ENCODE measurements at places on chromosomes 3 and 15.

DNA sequence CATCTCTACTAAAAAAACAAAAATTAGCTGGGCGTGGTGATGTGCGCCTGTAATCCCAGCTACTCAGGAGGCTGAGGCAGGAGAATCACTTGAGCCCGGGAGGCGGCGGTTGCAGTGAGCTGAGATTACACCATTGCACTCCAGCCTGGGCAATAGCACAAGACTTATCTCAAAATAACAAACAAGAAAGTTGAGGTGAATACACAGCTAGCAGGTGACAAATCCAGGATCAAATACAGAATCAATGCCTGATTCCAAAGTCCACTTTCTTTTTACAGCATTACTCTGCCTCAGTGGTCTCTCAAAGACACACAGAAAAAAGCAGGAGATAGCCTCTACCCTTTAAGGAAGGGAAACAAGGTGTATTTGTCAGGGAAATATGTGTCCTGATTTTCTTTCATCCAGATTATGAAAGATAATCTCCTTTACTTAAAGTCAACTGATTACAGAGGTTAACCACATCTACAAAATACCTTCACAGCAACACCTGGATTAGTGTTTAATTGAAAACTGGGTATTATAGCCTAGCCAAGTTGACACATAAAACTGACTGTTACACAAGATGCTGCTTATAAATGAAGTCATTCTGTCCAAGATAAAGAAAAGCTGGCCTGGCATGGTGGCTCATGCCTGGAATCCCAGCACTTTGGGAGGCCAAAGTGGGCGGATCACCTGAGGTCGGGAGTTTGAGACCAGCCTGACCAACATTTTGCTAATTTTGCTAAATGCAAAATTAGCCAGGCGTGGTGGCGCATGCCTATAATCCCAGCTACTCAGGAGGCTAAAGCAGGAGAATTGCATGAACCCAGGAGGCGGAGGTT, 4.0 kb upstream of the SLC25A38 start:
- no peak for DNase-seq

DNA sequence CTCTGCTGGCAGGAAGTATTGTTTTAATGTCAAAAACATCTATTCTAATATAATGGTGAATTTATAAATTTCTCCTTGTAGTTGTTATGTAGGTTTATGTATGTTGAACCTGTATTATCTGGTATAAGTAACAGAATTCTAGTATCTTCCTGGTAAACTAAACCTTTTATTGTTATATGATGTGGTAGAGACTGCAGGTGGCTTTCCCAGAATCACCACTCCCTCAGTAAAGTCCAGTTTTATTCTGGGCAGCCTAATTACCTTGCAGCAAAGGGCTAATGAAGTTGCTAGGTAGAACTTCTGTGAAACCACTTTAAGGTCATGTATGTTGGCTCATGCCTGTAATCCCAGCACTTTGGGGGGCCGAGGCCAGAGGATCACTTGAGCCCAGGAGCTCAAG, 15.6 kb downstream of the CSNK1G1 start:
- DNase-seq, result no peak

DNA sequence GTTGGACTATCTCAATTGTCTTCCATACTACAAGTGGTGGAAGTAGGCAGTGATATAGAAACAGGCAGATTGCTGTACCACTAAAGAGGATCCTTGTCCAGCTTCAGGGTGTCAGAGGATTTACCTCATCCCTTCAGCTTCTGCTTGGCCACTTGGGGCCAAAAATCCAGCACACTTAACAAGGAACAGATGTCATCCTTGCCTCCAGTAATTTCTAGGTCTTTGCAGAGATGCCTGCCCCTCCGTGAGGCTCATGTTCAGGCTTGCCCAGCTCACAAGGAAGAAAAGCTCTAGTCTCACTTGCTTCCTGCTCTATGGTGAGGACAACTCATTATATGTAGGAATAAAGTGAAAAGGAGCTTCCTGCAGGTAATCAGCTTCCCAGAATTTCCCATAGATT, 510.3 kb downstream of the EPHA3 start:
- DNase-seq, result no peak

GRCh38 chr3:84904816-84905555, 53.8 kb upstream of the CADM2 start:
- DNase-seq, result peak; percentile 81

DNA sequence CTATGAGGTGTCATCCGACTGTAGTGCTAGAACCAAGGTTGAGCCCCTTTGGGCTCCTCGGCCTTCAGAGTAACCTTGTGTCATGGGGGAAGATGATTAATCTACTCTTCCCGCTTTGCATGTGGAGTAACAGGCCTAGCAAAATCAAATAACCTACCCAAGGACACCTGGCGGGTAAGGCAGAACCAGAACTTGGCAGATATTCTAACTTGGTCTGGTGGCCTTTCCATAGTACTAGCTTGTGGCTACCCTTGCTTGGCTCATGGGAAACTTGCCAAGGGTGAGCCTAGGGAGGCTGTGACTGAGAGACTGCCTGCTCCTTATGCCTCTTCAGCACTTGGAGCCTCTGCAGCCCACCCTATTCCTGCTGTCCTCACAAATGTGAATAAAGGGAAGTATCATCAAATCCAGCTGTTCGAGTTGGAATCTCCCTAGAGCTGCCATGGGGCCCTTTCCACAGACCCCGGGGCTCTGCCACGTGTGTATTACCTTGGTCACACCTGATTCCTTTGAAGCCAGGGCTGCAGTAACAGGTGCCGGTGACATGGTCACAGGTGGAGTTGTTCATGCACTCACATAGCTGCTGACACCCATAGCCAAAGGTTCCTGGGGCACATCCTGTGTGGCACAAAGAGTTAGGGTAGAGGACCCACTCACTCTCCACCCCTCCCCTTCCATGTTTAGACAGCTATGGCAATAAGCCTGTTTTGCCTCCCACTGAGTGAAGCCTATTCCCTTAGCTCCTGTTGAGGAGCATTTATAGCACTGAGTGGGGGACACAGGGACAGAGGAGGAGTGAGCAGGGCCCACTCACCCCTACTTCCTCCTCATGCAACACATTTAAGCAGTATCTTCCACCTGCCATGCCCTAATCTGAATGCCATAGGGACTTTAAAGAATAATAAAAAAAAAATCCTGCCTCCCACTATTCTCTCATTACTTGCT, 46.0 kb downstream of the RAB11A start:
- DNase-seq, result no peak

DNA sequence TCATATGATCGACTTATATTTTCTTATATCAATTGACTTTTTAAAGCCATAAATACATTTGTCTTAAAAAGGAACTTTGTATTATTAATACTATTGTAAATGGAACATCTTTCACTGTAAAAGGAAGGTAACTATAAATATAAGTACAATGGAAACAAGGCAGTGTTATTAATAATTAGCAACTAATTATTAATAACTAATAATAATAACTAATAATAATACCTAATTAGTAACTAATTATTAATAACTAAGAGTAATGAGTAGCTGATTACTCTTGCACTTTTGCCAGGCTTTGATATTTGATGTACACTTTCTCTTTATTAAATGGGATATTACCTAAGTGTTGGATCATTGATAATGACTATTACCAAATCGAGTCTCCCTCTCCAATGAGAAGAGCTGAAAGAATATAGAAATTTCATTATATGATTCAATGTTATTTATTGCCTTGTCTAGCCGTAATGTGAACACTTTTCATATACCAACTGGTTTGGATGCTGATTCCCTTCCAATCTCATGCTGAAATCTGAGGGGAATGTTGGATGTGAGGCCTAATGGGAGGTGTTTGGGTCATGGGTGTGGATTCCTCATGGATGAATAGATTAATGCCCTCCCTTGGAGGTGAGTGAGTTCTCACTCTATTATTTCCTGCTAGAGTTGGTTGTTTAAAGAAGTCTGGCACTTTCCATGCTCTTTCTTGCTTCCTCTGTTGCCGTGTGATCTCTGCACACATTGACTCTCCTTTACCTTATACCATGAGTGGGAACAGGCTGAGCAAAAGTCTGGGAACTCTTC, 202.1 kb upstream of the ZBTB20 start:
- no peak for DNase-seq

DNA sequence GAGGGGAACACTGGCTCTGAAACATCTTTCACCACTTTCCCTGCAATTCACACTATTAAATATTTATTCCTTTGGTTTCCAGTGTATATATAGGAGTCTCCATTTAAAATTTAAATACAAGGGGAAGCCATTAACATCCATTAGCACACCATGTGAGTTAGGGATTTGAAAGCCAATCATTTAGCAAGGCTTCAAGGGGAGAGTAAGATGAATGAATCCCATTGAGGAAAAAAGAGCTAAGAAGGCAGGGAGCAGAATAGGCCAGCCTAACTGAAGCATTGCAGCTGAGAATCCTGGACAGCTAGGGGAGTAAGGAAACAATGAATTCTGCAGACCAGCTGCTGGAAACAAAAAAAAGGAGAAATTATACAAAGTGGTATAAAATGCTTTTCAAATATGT, 426.1 kb downstream of the IL5RA start:
- DNase-seq, result no peak

DNA sequence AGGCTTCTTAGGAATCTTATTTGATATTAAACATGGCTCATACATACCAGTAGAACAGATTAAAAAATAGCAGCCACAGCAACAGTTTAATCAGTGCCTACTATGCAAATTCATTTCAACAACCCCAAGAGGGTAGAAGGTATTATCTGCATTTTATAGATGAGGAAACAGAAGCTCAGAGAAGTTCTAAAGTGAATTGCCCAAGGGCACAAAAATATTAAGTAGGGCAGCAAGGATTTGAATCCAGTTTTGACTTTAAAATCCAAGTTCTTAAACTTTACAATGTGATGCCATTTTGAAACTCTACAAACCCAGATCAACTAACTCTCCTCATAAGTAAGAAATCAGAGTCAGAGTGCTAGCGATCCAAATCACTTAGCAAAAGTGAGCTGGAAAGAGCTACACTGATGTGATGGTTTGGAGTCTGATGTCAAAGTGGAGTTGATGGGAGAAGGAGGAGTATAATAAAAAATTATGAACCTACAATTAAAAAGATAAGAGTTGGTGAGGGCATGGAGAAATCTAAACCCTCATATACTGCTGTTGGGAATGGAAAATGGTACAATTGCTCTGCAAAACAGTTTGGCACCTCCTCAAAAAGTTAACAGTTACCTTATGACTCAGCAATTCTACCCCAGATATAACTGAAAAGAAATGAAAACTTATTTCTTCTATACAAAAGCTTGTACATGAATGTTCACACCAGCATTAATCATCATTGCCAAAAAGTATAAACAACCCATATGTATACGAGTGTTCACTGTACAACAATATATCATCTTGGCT, 51.0 kb upstream of the PLXND1 start:
- DNase-seq, result no peak

DNA sequence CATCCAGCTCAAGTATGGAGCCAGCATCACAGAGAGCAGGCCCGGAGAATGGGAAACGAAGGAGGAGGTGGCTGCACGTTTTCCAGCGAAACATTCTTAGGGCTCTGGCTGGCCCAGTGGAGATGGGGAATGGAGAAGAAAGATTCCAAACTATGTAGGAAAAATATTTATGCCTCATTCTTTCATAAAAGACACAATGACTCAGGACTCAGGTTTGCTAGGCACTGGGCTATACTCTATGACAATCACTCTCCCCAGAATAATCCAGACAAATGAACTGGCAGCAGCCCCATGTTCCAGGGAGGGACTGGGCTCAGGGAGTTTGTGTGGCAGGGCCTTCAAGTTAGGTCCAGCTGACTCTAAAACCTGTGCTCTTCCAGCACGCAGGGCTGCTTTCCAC, 110.8 kb upstream of the RAD18 start:
- DNase-seq, result no peak
